ENCODE measurements at places on chromosomes 11 and 22. TPM values are rescaled to one million over a fixed set of nuclear protein-coding genes. Genes with fewer than 3 reads are reported as not detected.

- no peak for DNase-seq
- H3K27me3 ChIP-seq, result no peaks in the 10 kb centered on the region
- H3K27ac ChIP-seq, result no peak overlapping the region
- H3K4me3 ChIP-seq, result no peak overlapping the region
- no peaks in the 10 kb centered on the region for H3K4me1 ChIP-seq
- no peaks in the 10 kb centered on the region for H3K36me3 ChIP-seq
Observed at GRCh38 chr11:19891022-19891421, 178.4 kb downstream of the NAV2 start.

- no peak overlapping the region for H3K4me3 ChIP-seq
- H3K27me3 ChIP-seq, result peaks cover 5% of the 10 kb centered on the region
- H3K4me1 ChIP-seq, result peaks cover 5% of the 10 kb centered on the region
- no peak for DNase-seq
- H3K27ac ChIP-seq, result no peak overlapping the region
- H3K36me3 ChIP-seq, result no peaks in the 10 kb centered on the region
Observed at GRCh38 chr11:116517077-116517476, 255.7 kb downstream of the BUD13 start.

GRCh38 chr11:118147502-118147901 is 5.1 kb downstream of the SCN4B start:
- no peaks in the 10 kb centered on the region for H3K36me3 ChIP-seq
- H3K4me3 ChIP-seq, result no peak overlapping the region
- no peak overlapping the region for H3K27ac ChIP-seq
- H3K4me1 ChIP-seq, result peaks cover 6% of the 10 kb centered on the region

GRCh38 chr11:109405671-109406070 is 16.3 kb upstream of the C11orf87 start:
- no peaks in the 10 kb centered on the region for H3K4me1 ChIP-seq
- H3K4me3 ChIP-seq, result no peak overlapping the region

The FGF19 gene
- not detected for total RNA-seq
